Left renal pelvis (tissue), 4 donors: ENCODE measurements at places on chromosomes 5 and 9. TPM values are rescaled to one million over a fixed set of nuclear protein-coding genes. Genes with fewer than 3 reads are reported as not detected.

GRCh38 chr5:98299435-98299834 lies 474.0 kb upstream of the RGMB start:
- DNase-seq: no peak

DNA sequence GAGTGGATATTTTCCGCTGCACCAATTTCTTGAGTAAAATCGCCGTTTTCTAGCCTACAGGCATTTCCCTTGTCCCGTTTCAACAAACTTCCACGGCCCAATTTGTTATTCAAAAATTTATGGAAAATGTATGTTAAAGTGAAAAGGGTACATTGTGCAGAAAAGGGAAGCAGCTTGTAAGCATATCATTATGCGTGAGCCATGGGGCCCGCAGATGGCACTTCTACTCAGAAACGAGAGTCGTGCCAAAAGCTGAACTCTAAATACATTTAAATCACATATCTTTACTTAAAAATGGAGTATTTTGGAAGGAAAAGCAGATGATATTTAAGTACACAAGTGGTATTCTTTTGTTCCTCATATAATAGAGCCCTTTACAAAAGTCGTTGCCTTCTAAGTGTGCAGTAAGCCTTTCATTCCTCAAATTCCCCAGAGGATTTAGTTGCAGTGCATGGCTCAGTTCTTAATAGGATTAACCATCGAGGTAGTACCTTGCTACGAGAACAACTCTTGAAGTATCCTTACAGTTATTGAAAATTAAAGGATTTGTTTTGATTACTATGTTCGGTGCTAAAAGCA lies 1227.2 kb upstream of the WWC1 start:
- DNase-seq: no peak

GRCh38 chr5:90558344-90559192 lies at the start of gene ADGRV1:
ADGRV1 (plus strand) TSS chr5:90558797; CDS start chr5:90558896, 99 bp downstream.
- peak; percentile 70 for DNase-seq

DNA sequence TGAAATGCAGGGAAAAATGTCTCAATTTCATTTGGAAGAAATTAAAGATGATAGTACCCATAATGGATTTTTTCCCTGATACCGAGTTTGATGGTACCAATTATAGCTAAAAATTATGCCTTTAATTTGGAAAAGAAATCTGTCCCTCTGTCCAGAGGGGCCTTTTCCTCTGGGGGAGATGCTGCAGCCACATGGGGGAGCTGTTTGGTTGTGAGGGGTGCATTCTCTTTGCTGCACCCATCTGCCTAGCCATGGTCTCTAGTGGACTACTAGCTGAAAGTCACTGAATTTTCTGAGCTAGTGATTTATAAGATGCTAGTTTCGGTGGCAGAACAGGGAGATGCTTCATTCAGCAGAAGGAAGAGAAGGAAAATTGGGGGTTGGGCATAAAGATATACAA lies 9.6 kb downstream of the SEC61B start:
- no peak for DNase-seq

- DNase-seq: no peak
These were observed 1363.9 kb downstream of the MAT2B start for GRCh38 chr5:164869325-164869724.

GRCh38 chr5:122219436-122220166 lies 90.3 kb downstream of the ZNF474 start:
- DNase-seq: no peak

GRCh38 chr5:91194824-91195381 lies 188.2 kb downstream of the ARRDC3 start:
- DNase-seq: no peak

- no peak for DNase-seq
These were observed 93.4 kb upstream of the DMAC1 start for GRCh38 chr9:7892975-7893374.

DNA sequence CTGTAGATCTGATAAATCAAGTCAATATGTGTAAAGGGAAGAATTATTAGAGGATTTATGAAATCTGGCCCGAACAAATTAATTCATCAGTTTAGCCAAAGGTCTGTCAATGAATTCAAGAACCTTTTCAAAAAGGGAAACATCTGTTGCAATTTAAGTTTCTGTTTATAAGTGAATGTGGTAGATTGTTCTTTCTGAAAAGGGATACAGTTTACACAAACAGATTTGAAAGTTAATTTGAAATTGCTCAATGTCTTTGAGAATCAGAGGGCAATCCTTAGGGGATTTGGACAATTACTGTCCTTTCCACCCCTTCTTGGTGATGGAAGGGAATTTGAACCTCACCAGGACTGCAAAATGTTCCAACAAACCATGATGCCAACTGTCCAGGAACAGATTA lies 29.7 kb upstream of the ERCC6L2 start:
- no peak for DNase-seq

- no peak for DNase-seq
These were observed 33.1 kb downstream of the ATP6V0E1 start for GRCh38 chr5:173016598-173017046.

DNA sequence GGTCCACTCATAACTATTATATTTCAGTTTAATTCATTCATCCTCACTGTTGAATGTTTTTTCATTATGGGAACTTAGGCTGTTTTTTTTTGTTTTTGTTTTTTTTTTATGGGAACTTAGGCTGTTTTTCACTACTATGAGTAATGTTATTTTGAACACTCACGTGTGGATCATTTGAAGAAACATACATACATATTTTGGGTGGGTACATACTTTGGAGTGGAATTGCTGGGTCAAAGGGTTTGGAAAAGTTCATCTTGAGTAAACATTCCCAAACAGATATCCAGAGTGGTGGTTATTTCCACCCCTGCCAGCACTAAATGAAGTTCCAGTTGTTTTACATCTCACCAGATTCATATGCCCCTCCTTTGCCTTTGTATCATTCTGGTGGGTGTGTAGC lies 584.4 kb downstream of the PSAT1 start:
- DNase-seq: no peak

GRCh38 chr9:13431222-13431536 lies 151.7 kb upstream of the MPDZ start:
- DNase-seq: no peak

DNA sequence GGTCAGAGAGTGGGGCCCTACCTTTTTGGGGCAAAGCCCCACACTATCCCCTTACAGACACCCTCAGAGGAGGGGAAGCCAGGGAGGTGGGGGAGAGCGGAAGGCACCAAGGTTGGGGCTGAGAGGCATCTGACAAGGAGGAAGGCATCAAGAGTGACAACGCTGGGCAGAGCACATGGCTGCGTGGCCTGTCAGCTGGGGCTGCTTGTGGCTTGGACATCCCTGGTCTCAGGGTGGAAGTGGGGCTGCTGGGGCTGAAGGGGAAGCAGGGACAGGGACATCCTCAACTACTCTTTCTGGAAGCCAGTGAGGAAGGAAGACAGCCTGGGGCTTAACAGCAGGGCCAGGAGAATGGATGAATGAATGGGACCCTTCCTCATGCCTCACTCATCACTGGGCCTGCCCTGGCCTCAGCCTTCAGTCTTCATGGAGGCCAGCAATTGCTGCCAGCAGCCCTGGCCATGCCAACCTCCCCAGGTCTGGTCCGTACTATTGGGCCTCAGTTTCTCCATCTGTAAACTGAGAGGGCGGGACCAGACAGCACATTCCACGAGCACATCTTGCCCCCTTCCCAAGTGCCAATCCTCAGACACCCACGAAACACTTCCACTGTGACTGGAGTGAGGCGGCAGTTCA lies 993 bp upstream of the RALGDS start:
- DNase-seq: no peak

DNA sequence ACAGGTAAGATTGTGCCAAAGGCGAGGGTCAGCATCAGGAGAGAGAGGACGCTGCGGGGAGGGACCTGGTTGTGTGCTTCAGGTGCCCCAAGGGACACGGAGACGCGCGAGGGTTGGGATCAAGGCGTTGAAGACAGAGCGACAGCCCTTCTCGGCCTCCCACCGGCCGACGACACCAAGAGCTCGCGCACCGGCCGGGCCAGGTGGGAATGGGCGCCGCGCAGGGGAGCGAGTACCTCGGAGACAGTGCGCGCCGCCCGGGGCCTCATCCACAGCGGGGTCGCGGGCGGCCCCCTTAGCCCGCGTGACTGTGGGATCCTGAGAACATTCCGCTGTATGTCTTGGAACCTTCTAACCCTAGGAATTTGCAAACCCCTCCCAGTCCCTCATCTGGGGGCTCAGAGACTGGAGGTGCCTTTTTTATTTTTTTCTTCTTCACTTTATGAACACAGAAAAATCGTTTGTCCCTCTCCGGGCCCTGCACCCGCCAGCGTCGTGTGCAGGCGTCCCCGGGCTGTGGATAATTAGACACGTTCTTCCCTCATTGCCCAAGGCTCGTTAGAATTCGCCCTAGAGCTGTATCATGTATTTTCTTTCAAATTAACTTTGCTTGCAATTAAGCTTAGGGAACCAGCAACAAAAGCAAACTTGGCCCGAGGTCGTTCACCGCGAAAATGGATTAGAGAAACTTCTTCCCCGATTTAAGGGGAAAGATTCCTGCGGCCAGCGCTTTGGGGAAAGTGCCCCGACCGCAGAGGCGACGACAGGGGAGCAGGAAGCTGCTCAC lies 4.8 kb downstream of the FOXE1 start:
- DNase-seq: no peak

GRCh38 chr5:132355140-132355765 lies 14.3 kb upstream of the SLC22A5 start:
- DNase-seq: no peak

GRCh38 chr9:15553528-15553898 lies 670 bp downstream of the CCDC171 start:
- no peak for DNase-seq

- no peak for DNase-seq
These were observed 266.4 kb upstream of the TARS1 start for GRCh38 chr5:33174383-33174782.

GRCh38 chr5:174457141-174457678 lies 267.2 kb upstream of the MSX2 start:
- no peak for DNase-seq

DNA sequence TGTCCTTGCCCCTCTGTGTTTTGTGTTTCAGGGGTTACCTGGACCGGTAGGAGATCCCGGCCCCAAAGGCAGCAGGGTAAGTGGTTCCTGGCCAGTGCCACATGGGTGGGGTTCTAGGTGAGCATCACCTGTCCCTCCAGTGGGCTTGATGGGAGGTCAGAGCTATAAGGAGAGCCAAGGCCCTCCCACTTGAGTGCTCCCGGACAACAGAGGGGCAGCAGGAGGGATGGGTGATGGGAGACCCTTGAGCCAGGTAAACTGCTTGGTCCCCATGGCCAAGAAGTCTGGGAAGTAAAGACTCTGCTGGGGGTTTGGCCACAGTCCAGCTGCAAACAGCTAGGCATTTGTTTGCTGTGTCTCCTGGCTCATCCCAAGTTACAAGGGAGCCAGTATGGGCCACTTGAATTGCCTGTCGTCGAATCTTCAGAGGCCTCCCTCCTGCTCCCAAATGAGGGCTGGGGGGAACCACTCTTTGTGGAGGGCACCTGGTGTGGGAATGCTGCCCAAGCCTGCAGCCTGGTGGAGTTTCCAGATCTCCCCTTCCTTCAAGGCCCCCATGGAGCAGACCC lies 51.0 kb downstream of the COL27A1 start:
- no peak for DNase-seq

GRCh38 chr9:17470036-17470813 lies 108.6 kb upstream of the SH3GL2 start:
- no peak for DNase-seq

DNA sequence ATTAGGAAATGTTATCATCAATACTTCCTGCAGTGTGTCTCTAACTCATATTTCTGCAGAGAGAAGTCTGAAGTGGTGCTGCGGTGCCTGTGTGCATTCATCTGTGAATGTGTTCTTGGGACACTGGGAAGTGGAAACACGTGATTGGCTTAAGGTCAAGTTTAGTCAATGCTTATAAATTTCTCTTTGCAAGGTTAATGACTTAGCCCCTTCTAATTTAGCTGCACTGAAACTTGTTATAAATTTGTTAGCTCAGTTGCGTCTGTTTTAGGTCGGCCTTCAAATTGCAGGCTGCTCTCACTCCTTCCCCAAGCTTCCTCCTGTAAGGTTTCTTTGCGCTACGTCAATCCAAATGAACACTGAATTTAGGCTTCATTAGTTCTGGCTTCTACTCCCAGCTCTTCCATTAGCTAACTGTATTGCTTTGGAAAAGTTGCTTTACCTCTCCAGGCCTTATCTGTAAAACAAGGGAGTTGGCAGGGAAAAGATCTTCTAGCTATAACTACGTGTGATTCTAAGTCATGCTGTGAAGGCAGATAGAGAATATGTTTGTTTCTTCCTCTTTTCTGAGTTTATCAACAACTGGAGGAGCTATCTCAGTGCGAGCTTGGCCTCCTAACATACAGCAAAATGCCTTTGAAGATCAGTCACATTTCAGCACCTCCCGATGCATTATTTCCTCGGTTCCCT lies 341.8 kb downstream of the NFIB start:
- peak; percentile 57 for DNase-seq

DNA sequence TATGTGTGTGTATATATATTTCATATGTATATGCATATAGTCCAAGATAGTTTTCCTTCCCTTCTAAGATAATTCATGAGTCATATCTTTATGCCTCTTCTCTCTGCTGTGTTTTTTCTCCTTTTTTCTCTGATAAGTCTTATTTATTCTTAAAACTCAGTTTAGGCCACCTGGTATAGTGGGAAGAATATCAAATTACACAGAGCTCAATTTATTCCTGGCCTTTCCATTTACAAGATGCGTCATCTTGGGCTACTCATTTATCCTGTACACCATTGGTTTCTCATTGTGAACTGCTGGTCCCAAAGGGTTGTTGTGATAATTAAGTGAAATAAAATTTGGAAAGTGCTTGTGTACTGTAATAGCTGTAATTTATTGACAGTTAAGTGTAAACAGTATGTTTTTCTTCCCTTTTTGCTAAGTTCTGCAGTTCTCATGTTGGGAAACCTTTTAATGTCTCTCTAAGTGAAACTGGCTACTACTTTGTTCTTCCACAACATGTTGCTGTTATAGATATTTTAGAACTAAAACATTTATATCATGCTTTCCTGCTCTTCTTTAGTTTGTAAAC lies 19.4 kb downstream of the CCDC171 start:
- DNase-seq: no peak

DNA sequence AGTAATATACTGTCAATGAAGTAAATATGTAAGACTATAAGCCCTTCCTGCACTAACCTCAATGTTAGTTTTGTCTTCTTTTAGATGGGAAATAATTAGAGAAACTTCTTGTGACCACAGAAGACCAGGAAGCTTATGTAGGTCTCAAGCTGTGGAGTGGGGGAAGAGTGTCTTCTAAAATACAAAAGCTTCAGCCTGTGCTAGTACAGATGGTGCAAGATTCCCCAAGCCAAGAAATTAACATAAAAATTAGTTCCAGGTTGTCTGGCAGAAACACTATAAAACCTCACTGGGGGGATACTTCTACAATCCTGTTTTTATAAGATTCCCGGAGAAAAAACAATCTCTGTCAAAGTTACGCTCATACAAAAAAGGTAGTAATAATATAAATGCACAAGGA lies 103.6 kb downstream of the FNBP1 start:
- DNase-seq: no peak

Gene SPINK13
- polyA plus RNA-seq: 0.40 TPM

Gene ENG
- 91.7 TPM for polyA plus RNA-seq

Gene GRM6
- 0.57 TPM for polyA plus RNA-seq

Gene LCN15
- 0.14 TPM for polyA plus RNA-seq

Gene EXD3
- polyA plus RNA-seq: 9.9 TPM

Gene MAPK9
- polyA plus RNA-seq: 38.3 TPM

Gene FOXD4L4
- polyA plus RNA-seq: 0.27 TPM

Gene MLLT3
- polyA plus RNA-seq: 41.6 TPM

Gene TMC1
- 0.63 TPM for polyA plus RNA-seq

Gene IL5
- polyA plus RNA-seq: not detected

Gene LCP2
- 2.8 TPM for polyA plus RNA-seq

Gene PCDHGA10
- polyA plus RNA-seq: 3.9 TPM

Gene PLPP6
- polyA plus RNA-seq: 18.4 TPM

Gene MYOT
- polyA plus RNA-seq: 1.5 TPM
